ENCODE measurements at places on chromosomes 7 and 10. TPM values are rescaled to one million over a fixed set of nuclear protein-coding genes. Genes with fewer than 3 reads are reported as not detected.

GRCh38 chr7:25384788-25385505 is 156.7 kb upstream of the NPVF start:
- no peak for DNase-seq

DNA sequence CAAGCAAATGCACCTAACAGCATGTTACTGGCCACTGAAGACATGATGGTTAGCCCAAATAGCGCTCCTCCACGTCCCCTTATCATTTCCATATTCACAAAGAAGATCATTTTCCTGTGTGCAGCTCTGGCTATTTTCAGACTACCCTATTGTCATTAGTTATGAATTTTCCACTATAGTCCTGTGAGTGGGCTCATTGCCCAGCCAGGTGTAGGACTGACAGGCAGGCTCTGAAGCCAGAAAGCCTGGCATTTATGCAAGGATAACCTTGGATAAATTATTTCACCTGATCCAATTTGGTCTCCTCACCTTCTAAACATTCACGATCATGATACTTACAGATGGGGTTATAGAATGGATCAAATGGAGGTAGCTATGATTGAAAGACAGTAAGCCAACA is 104.6 kb downstream of the C10orf90 start:
- no peak for DNase-seq

GRCh38 chr7:107958764-107959526 is 44.0 kb downstream of the LAMB1 start:
- DNase-seq = no peak

GRCh38 chr10:3698312-3698711 is 86.7 kb downstream of the KLF6 start:
- DNase-seq = no peak

DNA sequence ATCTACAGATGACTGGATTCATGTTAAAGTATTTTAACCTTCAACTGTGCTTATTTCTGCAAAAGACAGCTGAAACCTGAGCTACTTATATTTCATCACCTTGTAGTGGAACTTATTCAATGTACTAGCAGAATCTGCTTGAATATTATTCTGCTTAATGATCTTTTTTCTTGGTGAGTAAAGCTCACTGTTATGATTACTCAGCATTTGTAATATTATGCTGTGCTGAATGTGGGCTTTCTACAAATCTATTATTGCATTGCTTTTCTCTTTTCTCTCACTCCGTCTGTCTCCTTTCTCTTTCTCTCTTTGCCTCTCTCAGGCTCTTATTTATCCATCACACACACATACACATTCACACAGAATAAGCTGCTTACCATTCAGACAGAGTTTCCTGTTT is 98.7 kb upstream of the TMEM196 start:
- DNase-seq = no peak

DNA sequence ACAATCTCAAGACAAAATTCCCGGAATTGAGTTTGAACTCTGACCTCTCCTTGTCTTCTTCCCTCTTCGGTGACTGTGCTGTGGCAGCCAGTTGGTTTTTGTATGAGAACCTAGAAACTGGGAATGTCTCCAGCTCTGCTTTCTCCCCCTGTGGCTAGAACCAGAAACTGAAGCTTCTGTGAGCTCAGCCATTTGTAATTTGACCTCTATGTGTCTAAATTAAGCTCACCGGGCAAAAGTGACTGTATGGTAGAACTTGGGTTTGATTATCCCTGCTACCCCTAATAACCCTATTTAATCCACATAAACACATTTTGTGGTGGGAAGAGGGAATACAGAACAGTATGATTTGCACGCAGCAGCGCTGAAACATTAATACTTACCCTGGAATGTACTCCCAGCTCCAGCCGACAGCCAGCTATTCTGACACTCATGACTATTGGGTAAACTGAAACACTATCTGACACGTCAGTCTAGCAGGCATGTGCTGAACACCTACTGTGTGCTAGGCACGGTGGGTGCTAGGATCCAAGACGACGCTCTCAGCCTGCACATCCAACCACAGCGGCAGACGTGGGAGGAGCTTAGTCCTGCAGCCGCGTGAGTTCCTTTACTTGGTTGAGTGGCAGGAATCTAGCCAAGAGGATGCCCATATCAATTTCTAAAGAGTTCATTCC is 324.8 kb downstream of the SFMBT2 start:
- DNase-seq = no peak

DNA sequence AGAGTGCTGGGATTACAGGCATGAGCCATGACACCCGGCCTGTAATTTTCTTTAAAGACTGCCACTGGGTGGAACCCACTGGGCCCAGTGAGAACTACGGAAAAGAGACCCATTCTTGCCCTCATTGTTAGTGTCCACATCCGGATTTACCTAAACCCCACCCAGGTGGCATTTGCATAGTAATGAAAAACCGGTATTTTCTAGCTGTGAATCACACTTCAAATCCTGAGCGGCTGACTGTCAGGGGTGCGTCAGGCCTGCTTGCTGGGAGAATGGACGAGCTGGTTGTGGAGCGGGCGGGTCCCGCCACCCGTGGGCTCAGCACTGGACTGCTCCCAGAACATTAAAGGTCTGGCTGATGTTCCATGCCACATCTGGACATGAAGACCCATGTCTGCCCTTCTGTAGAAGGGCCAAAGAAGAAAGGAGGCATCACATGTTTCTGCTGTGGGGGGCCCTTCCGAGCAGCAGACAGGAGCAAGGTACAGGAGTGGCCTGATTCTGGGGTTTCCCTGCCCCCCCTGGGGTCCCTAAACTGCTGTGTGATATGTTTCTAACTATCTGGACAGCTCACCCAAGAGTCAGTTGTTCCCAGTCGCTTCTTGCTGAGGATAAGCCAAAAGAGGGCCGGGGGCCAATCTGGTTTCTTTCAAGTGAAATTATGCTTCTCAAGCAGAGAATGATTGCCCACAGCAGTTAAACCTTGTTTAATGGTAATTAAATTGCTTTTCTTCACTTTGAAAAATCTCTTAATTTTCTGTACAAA is 46.4 kb downstream of the KIAA1217 start:
- DNase-seq = no peak

- no peak for DNase-seq
Observed at GRCh38 chr10:121608469-121609190, 10.4 kb upstream of the FGFR2 start.

GRCh38 chr10:123721441-123722049 is 55.4 kb downstream of the GPR26 start:
- no peak for DNase-seq

FZD8 gene
- total RNA-seq = 0.63 TPM

DNA sequence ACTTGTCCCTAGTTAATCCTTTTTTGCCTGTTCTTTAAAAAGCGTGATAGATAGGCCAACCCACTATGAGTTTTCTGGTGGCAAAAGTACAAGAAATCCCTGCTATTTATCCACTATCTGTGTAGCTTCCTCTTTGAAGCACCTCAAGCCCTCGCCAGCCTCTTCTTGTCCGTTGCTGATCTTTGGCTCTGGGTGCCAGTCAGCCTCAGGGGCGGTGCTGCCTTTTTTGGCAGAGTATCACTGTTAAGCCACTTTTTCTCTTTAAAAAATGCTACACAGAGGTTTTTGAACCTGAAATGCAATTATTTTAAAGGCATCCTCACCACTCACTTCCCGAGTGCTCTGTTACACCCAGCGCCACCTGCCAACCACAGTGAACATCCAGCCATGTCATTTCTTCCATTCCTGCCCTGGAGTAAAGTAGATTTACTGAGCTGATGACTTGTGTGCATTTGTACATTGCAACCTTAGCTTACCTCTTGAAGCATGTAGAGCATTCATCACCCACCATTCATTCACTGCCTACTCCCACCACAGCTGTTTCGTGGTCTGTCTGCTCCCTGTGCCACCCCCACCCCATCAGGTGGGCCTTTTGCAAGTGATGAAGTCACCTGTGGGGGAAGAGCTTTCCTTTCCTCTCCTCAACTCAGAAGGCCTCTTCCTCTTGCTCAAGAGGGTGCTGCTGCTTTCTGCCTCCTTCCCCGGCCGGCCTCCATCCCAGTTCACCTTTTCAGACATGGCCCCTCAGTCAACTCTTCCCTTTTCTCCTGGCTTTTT is 414.2 kb upstream of the GALNT17 start:
- no peak for DNase-seq

GRCh38 chr7:3356173-3356572 is 55.1 kb downstream of the SDK1 start:
- no peak for DNase-seq

- DNase-seq = no peak
Observed at GRCh38 chr10:45418417-45418848, 44.4 kb downstream of the ALOX5 start.

- no peak for DNase-seq
Observed at GRCh38 chr10:124622158-124622557, 122.0 kb downstream of the FAM53B start.

- DNase-seq = no peak
Observed at GRCh38 chr7:22997871-22998518, 15.9 kb downstream of the HYCC1 start.

GRCh38 chr10:102262744-102263370 is 17.5 kb downstream of the GBF1 start:
- DNase-seq = no peak

GJD4 gene
- total RNA-seq = not detected

DNA sequence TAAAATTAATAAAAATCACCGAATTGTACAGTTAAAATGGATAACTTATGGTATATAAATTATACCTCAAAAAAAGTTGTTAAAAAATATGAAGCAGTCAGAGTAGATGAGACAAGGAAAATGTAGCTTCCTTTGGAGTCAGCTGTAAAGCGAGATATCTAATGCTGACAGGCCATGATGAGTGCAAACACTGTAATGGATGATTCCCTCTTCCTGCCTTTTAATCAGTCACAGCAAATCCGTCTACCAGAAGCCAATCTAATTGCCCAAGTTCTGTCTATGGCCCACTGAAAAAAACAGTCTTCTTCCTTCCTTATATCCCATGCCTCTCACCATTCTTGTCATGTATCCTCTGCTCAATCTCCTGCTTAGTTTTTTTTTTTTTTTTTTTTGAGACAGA is 59.9 kb upstream of the DNAJB12 start:
- DNase-seq = no peak

FAM131B gene
- total RNA-seq = 1.2 TPM

- no peak for DNase-seq
Observed at GRCh38 chr10:126185676-126186447, 202.4 kb downstream of the ADAM12 start.

SLIT1 gene
- total RNA-seq = 0.11 TPM
